ENCODE measurements at places on chromosomes 12 and 14.

DNA sequence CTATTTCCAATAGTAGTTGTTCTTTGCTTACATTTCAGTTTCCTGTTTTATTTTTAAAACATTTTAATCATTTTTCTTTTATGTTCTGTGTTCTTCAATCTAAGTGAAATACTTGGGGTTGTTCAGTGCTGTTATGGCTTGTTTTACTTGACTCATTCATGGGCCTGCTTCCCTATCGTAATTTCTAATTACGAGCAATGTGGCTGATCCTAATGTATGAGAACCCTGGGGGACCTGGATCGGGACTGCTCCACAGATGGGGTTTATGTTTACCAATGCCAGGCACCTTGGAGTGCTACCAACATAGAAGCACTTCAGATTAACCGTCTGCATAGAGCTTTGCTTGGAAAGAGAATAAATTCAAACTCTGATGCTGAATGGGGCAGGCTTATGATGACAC is 29.8 kb downstream of the TECPR2 start:
- DNase-seq: no peak

GRCh38 chr14:54683882-54684794 is 117.2 kb downstream of the SAMD4A start:
- DNase-seq: no peak

DNA sequence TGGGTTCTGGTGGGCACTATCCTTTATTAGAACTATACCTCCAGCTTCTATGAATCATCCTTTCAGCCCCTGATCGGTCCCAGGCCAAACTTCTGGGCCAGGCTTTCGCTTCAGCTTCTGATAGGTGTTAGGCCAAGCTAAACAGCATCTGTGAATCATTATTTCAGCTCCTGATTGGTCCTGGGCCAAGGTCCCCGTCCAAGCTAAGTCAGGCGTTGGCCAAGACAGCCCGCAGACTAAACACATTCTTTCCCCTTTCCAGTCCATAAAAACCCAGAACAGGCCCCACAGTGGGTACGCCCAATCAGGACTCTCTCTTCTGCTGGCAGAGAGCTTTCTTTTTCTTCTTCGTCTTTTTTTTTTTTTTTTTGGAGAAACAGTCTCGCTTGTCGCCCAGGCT is 1808.9 kb upstream of the SEL1L start:
- peak; percentile 0 for DNase-seq

DNA sequence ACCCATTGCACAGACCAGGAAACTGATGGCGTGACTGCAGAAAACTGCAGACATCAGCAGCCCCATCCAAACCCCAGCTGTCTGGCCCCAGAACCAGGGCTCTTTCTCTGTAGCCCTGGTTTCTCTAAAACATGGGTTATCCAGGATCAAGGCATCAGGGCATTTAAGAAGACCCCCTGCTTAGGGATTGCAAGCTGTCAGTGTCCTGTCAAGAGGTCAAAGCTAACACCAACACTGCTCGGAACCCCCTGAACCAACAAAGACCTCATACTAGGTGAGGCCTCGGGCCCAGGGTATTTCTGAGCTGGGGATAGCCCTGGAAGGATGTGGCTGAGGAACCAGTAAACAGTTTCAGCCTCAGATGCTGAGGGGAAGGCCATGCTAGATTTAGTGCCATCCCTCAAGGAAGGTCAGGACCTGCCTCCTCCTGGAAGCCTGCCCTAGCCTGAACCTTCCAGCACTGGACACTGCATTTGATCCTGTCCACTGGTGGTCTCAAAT is 39.2 kb downstream of the BCL11B start:
- no peak for DNase-seq

- DNase-seq: no peak
Measured at GRCh38 chr14:95994593-95994928, 44.6 kb upstream of the C14orf132 start.
